ENCODE measurements at places on chromosomes 4 and X.

DNA sequence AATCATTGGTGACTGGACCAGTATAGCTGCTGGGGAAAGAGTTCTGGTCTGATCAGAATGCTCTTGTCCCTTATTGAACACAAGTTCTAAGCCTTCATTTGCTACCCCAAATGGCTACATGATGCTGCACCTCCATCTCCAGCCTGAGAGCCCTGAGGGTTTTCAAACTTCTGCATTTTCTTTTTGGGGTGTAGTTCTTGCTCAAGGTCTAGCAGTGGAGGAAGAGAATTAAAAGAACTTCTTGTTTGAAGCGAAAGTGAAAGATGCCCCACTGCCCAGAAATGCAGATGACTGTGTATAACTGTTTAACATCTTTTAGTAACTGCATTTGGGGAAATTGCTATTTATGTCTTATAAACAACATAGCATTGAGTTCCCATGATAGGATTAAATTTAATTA is 38.5 kb downstream of the LAMTOR3 start:
- peak; percentile 84 for DNase-seq

DNA sequence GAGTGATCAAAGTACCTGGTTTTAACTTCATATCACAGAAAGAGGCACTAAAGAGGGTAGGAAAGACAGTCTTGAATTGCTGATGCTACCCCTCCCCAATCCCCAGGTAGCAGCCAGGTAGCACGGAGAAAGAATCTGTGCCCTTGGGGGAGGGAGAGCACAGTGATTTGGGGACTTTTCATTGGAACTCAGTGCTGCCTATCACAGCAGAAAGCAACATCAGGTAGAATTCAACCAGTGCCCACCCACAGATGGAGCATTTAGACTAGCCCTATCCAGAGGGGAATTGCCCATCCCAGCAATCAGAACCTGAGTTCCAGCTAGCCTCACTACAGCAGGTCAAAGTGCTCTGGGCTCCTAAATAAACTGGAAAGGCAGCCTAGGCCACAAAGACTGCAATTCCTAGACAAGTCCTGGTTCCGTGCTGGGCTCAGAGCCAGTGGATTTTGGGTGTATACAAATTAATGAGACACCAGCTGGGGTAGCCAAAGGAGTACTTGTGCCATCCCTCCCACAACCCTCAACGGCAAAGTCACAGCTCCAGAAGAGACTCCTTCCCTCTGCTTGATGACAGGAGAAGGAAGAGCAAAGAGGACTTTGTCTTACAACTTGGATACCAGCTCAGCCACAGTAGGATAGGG is 228.1 kb downstream of the THOC2 start:
- DNase-seq = no peak

DNA sequence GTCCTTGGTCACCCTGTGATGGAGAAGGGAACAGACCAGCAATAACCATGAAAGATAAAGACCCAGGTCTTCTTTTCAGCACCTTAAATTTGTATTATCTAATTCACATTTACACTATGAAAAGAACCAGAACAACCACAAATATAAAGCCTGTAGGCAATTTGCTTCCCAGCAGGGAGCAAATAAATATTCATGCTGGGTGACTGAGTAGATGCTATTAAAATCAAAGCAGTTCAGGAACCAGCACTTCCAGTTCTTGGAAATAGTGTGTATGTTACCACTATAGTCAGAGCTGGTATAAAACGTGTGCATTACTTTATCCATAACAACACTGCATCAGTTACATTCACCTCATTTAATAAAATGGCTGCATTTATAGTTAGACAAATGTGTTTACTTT is 177.8 kb upstream of the ETNPPL start:
- DNase-seq = no peak

DNA sequence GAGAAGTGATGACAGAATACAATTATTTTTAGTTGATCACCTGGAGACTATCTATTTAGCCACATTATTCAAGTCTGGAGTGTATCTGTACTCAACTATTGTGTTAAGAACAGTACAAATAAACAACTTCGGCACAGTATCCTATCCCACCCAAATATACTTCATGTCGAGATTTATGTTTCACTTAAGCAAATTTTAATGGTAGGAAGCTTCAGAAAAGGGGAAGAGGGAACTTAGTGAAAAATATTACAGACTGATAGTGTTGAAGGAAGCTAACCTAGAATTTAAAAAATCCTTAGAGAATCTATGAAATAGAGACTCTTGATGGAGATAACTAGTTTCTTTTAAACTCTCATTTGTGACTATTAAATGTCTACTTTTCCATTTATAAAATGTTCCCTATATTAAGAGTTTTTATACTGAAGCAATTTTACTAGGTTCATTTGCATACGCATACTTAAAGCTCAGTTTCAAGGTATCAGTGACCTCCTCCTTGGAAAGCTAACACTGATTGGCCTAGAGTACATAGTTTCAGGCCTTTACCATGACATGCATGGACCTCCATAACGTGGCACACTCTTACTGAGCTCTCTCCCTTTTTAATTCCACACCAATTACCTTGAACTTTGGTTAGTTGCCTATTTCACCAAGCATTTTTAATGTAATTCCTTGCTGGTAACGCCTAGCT is 197.7 kb downstream of the CAMK2D start:
- no peak for DNase-seq

Measured in suppressor macrophage (primary cell).